ENCODE measurements at places on chromosomes 13 and 19. TPM values are rescaled to one million over a fixed set of nuclear protein-coding genes. Genes with fewer than 3 reads are reported as not detected.

DNA sequence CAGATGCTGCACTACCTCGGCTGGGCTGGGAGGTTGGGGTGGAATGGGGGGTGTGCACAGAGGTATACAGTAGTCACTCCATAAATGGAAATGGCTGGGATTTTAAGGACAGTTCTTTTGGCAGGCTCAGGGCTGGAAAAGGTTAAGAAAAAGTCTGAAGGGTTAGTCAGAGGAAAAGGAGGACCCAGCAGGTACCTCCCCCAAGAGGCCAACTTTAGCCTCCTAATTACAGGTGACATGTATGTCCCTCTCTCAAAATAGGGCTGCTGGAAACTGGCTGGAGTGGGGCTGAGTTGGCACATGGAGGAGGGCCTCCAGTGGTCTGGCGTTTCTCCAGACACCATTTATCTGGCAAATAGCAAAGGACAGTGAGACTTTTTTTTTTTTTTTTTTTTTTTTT is 994 bp downstream of the CCDC194 start:
- no peaks in the 10 kb centered on the region for H3K36me3 ChIP-seq
- no peak for DNase-seq
- no peak overlapping the region for H3K4me3 ChIP-seq
- H3K4me1 ChIP-seq: peaks cover 8% of the 10 kb centered on the region

GRCh38 chr19:56079609-56080008 is 41.5 kb downstream of the ZNF787 start:
- no peak overlapping the region for H3K27ac ChIP-seq
- no peak for DNase-seq
- H3K4me1 ChIP-seq: peaks cover 5% of the 10 kb centered on the region
- no peak overlapping the region for H3K4me3 ChIP-seq
- H3K27me3 ChIP-seq: no peaks in the 10 kb centered on the region

Gene TMEM59L
- total RNA-seq: 4.3 TPM

Gene PODNL1
- 14.6 TPM for total RNA-seq
